ENCODE measurements at places on chromosomes 7 and 10. TPM values are rescaled to one million over a fixed set of nuclear protein-coding genes. Genes with fewer than 3 reads are reported as not detected.

The HACD1 gene
- total RNA-seq = 21.6 TPM

The ACSM6 gene
- total RNA-seq = not detected

The FAM13C gene
- 0.42 TPM for total RNA-seq

The DENND2A gene
- 0.12 TPM for total RNA-seq

The COPG2 gene
- 31.0 TPM for total RNA-seq

The ZNF783 gene
- 12.5 TPM for total RNA-seq

The SPDYE2B gene
- total RNA-seq = not detected

GRCh38 chr7:29486191-29486700 lies 77.4 kb upstream of the PRR15 start:
- DNase-seq = no peak

- no peak for DNase-seq
Measured at GRCh38 chr10:69714572-69714971, 84.5 kb downstream of the FAM241B start.

DNA sequence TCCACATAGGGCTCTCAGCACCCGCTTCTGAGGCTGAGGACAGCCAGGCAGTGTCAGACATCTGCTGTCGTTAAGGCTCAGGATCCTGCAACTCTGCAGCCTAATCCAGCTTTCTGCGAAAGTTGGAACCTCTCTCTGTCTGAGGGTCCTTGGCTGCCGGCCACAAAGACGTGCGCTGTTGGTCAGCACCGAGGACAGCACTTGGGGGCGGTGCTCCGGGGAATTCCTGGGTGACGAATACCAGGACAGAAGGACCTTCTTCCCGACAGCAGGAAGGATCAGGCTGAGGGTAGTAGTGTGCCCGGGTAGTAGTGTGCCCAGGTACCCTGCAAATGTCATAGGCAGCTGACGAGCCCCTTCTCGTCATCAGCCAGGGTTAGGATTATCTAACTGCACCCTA lies 16.0 kb upstream of the RASGEF1A start:
- DNase-seq = no peak

DNA sequence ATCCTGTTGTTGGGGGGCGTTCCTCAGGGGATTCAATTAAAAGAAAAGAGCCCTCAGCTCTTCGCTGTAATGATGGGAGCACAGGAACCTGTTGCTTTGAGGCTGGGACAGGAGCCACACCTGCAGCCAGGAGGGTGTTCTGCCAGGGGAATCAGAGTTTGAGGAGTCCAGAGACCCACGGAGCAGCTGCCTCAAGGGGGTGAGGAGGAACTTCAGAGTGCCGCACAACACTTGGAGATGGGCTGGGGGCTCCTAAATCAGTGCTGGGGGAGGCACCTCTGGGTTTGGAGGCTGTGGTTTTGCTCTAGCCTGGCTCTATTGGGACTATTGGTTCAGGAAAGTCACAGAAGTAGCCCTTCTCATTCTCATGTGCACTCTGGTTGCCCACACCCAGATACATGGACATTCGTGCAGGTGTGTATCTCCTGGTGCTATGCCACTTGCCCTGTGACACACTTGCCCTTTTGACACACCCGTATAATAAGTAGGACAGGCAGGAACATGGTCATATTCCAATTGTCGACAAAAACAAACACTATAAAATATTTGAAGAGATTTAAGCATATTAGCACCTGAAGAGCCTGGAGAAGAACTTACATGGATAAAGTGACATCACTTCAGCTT lies 98.1 kb downstream of the PTPN20 start:
- no peak for DNase-seq

- no peak for DNase-seq
Measured at GRCh38 chr10:117541405-117541908, 1.1 kb upstream of the EMX2 start.

DNA sequence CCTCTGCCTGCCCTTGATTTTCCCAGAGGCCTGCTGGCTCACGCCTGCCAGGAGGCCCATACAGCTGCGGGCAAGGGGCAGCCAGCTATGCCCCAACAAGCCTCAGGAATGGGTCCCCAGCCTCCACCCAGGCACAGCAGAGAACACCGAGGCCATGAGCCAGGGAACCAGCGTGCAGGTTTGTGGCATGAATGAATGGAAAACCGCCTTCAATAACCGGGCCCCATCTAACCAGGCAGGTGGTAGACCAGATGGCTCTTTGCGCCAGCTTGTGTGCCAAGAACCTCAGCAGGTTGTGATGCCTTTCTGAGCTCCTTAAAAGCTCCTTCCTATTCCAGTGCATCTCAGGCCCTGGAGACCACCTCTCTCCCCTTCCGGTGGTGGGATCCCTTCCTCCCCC lies 50.2 kb downstream of the ELFN1 start:
- no peak for DNase-seq

DNA sequence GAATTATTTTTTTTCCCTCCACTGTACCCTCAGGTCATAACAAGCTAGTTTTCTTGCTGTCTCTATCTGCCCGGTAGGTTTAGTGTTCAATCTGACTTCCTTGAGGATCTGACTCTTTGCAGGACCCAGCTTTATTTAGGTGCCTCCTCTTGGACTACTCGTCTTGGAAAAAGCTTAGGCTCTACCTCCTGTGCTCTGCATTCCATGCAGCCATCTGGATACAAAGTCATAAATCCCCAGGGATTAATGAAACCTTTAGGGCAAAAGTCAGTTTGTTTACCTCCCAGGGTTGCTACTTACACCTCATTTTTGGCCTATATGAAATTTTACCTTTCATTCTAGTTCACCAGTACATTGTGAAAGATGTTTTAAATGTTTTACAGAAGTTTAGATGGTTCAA lies 8.0 kb downstream of the STAG3 start:
- DNase-seq = no peak

GRCh38 chr7:117338020-117338419 lies 15.2 kb upstream of the WNT2 start:
- DNase-seq = no peak

DNA sequence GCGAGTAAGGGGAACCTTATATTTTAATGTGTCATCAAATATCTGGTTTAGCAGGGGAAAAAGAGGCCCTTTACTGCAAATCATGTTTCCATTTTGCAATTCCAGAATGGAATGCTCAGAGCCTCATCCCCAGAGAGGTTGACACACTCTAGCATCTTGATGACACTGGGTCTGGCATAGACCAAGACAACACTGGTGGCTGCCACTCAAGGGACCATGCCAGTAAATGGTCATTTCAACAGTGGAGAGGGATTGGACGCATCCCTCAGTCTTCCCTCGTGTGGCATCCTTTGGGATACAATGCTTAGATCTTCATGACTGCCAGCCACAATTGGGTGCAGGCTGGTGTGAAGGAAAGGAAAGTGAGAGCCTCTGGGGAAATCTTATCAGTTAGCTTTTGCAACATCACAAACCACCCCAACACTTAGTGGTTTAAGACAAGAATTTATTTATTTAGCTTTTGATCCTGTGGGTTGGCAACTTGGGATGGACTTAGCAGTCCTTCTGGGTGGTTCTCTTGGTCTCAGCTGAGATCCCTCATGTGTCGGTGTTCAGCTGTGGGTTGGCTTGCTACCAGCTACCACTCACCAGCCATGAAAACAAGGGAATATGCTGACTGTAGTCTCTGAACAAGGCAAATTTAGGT lies 21.6 kb downstream of the TACC2 start:
- DNase-seq = no peak

GRCh38 chr7:42348631-42349030 lies 111.6 kb upstream of the GLI3 start:
- no peak for DNase-seq

- no peak for DNase-seq
Measured at GRCh38 chr7:100604028-100604975, 2.1 kb downstream of the PCOLCE start.

DNA sequence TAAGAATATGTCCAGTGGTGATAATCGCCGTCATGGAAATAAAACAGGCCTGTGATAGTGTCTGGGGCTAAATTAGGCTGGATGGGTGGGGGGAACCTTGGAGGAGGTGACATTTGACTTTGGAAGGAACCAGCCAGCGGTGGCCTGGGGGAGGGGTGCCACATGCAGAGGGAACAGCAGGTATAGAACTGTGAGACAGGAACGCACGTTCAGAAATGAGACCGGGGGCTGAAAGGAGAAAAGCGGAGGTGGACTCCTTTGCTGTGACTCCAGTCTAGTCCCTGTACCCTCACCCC lies 2.6 kb upstream of the CYP26A1 start:
- DNase-seq = no peak

DNA sequence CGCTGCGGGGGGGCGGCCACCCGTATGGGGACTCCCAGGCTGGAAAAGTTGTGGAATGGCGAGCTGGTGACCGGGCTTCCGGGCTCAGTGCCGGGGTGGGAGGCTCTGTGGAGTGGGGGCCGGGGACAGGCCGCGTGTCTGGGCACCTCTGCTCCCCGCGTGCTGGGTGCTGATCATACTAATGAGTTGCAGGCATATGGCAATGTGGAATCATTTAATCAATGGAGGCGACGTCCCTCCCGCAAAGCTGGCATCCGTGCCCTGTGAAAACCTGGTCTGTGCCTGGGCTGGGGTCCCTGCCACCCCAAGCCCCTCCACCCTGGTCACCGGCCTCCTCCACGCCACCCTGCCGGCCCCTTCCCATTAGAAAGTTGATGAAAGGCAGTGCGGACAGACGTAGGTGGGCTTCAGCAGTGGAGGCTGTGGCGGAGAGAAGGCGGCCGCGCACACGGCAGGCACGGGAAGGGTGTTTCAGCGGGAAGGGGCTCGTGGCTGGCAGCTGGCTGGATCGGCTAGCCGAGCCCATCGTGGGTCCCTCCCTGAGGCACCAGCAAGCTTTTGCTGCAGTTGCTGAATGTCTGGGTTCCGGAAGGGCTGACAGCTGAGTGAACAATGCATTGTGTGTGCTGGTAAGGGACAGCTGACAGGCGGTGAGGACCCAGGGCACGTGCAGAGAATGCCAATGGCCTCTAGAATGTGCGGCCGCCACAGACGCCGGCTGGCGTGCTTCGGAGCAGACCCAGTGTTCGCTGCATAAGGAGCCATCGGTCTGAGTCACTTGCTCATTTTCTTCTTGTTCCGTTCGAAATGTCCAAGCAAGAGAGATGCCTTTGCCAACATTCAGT lies 1.5 kb downstream of the ADGRA1 start:
- no peak for DNase-seq

DNA sequence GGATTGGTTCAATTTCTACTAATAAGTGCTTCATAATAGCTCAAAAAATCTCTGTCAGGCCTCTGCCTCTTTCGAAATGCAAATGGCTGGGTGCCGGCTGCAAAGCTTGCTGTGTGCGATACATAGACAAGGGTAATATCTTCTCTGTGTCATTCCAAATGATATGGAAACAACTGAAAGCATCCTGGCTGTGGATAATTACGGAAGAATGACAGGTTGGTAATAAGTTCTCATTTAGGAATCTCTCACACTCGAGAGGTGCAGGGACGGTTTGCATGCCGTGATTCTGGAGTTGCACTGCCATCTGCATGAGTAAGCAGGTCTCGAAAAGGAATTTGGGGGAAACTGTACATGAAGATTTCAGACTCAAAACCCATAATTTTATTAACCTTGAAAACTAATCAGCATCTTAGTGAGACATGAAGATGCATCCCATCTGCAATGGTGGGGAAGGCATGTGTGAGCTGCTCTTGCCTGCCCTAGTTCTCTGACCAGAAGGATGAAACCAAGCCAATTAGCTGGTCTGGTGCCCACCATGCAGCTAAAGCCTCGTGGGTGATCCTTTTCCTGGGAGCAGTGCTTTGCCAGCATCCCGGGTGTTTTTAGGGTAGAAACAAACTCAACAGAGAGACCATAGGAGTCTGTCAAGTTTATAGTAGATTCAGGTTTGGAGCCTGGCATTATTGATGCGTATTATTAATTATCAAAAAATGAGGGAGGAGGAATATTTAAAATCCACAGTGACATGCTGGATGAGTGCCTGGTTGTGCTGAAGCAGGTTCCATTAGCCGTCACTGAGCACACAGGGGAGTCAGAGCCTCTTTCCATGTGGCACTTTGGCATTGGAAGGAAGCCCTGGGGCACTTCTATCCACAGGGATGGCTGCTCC lies 503.6 kb upstream of the MGMT start:
- DNase-seq = no peak

- no peak for DNase-seq
Measured at GRCh38 chr7:27518561-27519350, 143.9 kb downstream of the HIBADH start.
